ENCODE measurements at places on chromosomes 5 and 9.

DNA sequence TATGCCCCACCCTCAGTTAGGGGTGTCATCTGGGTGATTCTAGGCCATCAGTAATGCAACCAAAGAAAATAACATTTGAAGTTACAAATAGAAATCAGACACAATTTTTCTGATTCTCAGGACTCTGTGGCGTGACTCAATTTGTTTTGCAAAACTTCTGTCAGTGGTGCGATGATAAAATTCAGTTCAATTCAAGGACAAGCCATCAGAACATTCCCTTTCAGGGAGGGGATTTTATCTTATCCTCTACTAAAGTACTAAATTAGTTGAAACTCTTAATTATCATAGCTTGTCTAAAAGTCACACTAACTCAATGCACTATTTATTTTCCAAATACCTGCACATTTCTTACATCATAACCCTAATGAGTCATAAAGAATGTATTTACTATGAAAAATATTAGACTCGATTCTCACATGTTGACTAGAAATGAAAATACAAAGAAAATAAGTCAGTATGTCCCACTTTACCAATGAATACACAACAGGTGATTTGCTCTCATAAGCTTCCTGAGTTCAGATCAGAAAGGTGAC, 28.2 kb downstream of the HTR4 start:
- no peak for DNase-seq

DNA sequence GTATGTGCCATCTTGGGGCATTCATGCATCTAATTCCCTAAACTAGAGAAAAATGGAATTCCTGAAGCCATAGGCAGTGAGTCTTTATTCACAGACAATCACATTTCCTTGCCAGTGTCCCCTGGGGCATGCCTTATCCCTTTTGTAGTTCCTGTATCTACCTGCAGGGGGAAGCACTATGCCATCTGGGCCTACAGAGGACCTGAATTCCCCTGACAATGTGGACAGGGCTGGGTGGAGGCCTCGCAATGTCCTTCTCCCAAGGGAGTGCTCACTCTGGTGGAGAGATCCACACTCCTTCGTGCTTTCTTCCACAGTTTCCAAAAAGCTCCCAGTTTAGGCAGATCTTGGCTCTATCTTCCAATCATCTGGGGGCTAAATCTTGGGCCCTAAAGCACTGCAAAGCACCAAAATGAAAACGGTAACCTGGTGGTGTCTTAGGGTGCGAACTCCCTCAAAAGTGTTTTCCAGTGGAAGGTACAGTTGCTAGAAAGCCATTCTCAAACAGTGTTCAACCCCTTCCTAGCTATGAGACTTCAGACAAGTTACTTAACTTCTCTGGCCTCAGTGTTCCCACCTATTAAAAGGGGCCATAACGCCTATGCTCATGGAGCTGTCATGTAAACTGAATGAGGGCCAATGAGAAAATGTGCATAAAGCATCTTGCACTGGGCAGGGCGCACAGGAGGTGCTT, 17.5 kb downstream of the WHRN start:
- peak; percentile 89 for DNase-seq

DNA sequence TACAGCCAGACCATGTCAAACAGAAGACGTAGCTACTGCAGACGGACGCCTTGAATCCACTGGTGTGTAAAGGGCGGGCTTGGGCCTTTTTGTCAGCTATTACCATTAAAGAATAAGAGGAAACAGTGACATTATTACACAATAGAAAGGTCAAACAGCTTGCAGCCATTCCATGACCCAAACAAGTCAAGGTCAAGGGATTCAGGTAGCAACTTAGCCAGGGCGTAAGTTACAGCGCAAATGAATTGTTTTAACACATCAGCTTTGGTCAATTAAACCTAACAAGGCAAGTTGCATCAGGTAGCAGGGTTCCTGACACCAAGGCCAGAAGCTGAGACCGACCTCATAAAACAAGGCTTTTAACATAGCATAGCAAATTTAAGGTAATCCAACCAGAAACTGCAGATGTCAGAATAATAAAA, 15.3 kb downstream of the NFIB start:
- no peak for DNase-seq

DNA sequence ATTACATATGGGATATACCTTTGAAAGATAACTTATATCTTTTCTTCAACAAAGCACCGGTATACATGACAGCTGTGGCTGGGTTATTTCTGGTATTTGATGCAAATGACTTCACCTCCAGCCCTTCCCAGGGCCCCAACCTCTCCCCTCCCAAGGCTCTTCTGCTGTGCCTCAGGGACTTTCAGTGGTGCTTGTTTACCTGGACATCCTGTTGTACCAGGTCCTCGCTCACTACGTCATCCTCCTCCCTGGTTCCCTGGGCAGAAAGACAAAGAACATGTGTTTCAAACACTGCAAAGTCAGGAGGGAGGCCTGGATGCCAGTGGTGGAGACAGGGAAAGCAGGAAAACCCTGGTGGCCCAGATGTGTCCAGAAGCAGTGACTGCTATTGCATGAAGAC, 23.4 kb downstream of the ANXA6 start:
- DNase-seq = no peak

GRCh38 chr5:150227036-150227435, 37.2 kb downstream of the SLC6A7 start:
- no peak for DNase-seq

GRCh38 chr9:21155501-21155900, 11.0 kb downstream of the IFNA21 start:
- DNase-seq = no peak

- DNase-seq = no peak
These were observed 277.8 kb upstream of the FTMT start for GRCh38 chr5:121573721-121574382.

DNA sequence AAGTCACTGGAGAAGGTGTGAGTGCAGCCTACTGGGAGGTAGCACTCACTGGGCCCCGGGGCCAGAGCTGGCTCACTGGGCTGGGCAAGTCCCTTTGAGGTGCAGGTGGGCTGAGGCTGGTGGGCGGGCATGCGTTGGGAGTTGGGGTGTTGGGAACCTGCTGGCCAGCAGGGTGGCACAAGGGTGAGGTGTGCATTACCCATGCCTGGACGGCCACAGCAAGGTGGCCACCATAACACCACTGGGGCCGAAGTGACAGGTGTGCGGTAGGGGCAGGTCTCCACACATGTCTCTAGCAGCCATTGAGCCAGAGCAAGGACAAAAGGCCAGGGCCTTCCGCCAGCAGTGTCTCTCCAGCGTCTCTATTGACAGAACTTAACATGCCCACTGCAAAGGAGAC, 22.6 kb downstream of the PRRT1B start:
- no peak for DNase-seq

GRCh38 chr5:79229357-79230174, 6.4 kb upstream of the JMY start:
- DNase-seq = peak; percentile 42

- no peak for DNase-seq
These were observed 476.8 kb upstream of the SMARCA2 start for GRCh38 chr9:1538301-1538700.

- no peak for DNase-seq
These were observed 61.0 kb downstream of the TRIO start for GRCh38 chr5:14204011-14204670.

DNA sequence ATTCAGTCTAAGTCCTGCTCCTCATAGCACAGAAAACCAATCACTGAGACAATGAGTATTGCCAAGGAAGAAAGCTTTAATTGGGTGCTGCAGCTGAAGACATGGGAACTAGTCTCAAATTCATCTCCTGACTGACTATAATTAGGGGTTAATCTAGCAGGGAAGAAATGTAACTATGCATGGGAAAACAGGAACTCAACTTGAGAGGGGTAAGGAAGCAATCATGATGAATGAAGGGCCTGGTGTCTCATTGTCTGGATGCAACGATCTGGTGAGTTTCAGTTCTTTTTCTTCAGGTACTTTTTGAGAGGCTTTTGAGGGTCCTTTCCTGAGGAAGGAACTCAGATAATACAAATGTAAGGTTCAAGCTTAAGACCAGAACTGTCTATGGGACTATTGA, 24.0 kb upstream of the OCLN start:
- DNase-seq = no peak

DNA sequence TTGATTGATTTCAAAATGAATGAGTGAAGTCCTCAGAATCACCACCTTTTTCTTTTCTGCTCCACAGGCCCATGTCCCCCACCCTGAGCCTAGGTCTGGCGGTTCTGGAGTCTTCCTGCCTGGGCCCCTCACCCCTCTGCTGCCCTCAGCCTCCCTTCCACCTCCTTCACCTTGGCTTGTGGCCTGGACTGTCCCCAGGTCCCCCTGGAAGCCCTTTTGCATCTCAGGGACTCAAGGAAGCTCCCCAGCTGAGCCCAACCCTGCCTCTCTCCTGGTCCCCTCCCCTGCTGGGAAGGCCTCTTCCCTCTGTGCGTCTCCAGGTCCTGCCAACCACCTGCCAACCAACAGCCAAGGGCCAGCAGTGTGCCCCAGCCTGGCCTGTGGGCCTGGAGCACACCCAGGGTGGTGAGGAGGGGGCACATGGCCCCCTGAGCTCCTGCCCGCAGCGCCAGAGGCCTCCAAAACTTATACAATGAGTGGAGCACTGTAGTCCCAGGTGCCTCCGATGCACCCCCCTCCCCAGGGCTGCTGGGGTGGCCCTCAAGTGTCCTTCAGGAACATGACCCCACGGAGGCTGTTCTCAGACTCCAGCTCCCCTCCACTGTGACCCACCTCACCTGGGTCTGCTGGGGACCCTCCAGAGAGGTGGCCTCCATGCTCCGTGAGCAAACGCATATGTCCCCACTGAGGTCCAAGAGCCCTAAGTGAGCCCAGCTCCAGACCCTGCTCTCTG, 20.3 kb downstream of the GLT6D1 start:
- DNase-seq = no peak

Measured in GM03348 (cell line).